Skeletal muscle cell (primary cell): ENCODE measurements at places on chromosomes 6 and 20.

DNA sequence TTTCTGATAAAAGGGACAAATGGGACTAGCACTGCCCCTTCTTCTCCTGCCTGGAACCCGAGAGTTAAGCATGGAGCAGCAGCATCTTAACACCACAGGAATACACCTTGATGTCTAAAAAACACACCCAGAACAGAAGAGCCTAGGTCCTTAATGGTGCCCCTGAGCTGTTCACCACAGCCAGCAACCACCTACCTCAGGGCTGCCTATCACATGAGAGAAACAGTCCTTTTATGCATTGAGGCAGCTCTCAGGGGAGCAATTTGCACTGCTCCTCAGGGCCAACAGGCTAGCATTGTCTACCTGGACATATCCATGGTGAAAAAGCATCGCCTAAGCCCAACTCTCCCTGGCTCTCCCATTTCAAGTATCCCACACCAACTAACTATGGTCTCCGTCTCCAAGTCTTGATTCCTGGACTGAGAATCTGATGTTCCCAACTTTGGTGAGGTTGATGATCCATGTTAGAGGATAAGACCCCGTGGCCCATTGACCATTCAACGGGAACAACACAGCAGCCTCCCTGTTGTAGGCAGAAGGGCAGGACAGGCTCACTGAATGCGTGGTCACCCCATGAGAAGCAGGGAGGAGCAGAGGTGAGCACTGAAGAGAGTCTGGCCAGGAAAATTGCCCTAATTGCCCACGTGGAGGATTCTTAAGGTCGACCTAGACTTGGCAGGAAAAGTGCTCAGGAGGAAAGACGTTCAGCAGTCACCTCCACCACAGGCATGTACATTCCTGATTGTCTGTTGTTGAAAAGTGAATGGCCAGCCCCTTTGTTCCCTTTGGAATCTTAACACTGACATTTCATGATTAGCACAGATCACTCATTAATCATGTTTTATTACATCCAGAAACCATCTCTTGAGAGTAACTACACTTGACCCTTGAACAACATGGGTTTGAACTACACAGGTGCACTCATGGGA is 4.2 kb upstream of the APMAP start:
- no peak for DNase-seq

DNA sequence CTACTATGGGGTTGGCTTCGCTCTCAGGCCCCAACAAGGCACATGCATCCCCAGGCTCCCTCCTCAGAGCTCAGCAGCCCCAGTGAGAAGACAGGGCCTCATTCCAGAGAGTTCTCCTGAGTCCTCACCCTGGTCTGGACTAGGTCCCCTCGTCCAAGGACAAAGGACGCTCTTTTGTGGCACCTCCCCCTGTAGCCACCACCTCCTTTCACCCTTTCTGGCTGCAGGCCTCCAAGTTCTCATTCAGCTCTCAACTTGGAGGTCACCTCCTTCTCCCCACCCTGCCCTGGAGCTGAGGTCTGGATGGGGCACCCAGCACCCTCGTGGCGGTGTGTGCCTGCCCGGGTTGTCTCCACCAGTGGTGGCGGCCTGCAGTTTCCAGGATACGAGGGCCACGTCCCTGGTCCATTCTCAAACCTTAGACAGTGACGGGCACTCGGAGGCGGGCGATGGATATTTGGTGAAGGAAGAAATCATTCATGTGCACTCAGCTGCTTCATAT is 2.5 kb downstream of the UNC93A start:
- no peak for DNase-seq

DNA sequence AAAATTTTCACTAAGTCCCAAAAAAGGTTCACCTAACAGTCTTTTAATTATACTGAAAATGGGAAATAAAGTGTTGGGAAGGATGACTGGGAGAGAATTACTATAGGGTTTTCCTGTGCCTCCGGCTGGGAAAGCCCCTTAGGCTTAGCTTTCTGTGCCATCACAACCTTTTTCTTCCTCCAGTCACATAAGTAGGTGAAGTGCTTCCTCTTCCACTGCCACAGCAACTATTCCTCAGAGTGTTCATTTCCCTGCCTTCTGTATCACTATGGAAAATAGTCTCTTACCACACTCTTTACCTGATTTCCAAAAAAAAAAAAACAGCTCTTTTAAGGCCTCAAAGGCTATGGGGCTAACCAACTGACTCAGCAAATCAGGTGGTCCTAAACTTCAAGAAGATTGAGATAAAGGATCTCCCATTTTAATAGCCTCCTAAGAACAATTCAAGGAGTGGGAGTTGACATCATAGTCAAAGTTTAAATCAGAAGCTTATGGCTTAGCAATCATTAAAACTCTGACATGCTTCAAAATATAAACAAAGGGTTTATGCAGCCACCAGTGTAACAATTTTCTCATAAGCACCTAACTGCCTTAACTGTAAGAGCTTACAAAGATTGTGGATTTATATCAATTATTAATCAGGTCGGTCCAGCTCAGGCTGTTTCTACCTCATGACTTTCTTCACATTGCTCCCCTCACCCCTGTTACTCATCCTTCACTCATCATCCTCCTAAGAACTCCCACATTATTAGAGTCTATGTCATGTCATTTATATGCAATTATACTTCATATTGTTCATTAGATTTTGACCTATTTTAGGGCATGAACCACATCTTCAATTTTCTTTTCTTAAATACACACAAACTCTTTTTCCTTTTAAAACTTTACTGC is 95.3 kb downstream of the RNGTT start:
- no peak for DNase-seq

- no peak for DNase-seq
Measured at GRCh38 chr20:227439-228105, 514 bp downstream of the DEFB129 start.

DNA sequence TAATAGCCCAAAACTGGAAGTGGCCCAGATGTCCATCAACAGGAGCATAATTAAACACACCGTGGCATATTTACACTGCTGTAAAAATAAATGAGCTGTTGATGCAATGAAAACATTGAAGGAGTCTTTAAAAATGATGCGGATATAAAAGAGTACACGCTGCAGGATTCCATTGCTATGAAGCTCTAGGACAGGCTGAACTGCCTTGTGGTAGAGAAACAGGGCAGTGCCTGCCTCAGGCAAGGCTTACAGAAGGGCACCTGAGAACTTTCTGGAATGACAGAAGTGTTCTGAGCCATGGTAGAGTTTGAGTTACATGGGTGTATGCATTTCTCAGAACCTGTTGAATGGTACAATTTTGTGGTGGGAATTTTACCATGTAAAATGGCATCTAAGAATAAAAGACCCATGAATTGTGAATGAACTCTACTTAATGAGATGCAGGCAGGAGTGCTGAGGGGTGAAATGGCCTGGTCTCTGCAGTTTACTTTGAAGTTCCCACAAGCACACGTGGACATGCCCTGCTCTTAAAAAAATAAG is 45.3 kb upstream of the RIN2 start:
- no peak for DNase-seq

GRCh38 chr20:38644588-38645260 is 43.1 kb downstream of the ARHGAP40 start:
- no peak for DNase-seq

DNA sequence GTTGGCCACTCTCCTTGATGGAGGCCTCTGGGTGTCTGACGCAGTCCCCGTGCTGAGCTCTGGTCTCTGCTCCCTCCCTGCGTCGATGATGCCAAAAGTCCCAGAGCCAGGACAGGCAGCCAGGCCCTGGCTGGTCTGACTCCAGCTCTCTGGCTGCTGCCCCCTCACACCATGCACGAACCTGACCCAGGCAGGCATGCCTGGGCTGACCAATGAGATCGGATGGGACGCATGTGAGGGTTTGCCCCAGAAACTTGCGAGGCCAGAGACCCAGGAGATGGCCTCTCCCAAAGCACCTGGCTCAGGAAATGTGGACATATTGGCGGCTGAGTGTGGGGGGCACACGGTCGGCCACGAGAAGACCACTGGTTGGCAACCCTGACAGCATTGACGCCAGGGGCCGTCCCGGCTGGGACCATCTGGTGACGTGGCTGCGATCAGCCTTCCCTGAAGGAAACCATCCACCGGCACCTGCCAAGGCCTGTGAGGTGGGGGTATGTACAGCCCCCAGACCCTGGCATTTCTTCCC is 51.2 kb upstream of the FRMD1 start:
- DNase-seq: no peak

GRCh38 chr6:5906340-5906670 is 100.4 kb downstream of the NRN1 start:
- no peak for DNase-seq

GRCh38 chr6:116924245-116924644 is 47.2 kb downstream of the RFX6 start:
- DNase-seq: no peak

DNA sequence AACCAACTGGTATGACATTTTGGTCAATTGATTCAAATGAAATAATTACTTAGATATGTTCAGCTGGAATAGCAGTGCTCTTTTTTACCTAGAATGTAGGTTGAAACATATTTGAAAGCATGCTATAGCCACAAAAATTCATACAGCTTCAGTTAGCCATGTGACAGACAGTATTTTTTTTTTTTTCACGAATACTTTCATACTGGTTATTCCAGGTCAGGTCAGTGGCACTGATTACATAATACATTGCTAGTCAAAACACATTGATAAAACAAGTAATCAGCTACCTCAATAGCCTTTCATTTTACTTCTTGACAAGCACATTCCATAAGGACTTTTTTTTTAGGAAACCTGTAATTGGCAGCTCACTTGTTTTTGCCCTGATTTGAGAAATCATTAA is 222.6 kb downstream of the EYA4 start:
- DNase-seq: no peak

- peak; percentile 93 for DNase-seq
Measured at GRCh38 chr20:43843096-43843964, 71.3 kb upstream of the TOX2 start.

DNA sequence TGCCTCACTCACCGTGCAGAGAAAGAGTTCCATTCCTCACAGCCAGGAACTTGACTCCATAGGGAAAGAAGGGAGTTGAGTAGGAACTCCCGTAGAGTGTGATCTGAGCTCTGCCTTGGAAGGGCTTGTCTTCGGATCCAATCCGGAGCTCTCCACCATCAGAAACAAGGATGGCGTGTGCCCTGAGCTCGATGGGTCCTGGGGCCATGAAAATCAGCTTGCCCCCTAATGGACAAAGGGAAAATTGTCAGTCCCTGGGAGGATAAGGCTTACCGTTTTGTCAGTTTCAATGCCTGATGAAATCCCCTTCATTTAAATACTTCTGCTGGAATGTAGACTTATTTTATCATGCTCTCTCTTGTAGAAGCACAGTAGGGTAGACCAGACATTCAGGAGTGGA is 153.3 kb downstream of the PKHD1 start:
- no peak for DNase-seq

DNA sequence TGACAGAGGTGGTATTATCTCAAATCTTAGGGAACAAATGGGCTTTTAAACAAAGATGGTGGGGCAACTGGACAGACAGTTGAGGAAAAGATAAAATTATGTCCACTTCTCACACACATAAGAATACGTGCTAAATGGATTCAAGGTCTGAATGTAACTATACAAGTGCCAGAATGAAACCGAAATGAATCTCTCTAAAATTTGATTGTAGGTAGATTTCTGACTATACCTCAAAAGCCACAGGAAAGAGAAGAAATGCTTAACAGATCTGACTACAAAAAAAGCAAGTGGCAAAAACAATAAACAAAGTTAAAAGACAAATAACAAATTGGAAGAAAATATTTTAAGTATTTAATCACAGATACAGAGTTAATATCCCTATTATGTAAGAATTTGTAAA is 182.7 kb upstream of the OLIG3 start:
- no peak for DNase-seq

- DNase-seq: no peak
Measured at GRCh38 chr20:57000441-57000968, 265.9 kb downstream of the BMP7 start.

GRCh38 chr6:116059713-116060571 is 749 bp downstream of the FRK start:
- no peak for DNase-seq

DNA sequence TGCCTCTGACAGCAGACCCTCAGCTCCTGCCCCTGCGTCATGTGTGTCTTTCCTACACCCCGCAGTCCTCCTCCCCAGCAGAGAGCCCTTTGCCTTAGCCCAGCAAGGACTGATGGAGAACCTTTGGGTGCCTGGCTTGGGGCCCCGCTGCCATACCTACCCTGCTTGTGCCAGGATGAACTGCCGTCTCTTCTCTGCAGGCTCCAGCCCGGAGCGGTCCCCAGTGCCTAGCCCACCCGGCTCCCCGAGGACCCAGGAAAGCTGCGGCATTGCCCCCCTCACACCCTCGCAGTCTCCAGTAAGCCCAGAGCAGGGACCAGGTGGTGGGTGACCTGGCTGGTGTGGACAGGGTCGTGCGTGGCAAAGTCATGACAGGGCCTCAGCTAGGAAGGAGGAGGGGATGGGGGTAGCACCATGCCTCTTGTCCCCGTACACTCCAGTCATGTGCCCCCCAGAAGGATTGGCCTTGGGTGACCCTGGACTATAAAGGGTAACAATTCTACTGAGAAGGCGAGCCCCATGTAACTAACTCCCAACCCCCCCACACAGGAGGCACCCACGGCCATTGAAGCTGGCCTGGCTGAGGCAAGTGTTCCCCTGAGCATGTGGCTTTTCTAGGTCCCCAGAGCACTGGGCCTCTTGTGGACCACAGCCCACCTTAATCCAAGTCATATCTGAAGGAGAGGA is 8.3 kb downstream of the HSPA12B start:
- DNase-seq: no peak

GRCh38 chr6:38216451-38216850 is 396.9 kb downstream of the ZFAND3 start:
- DNase-seq: no peak
